ENCODE measurements at places on chromosomes 5 and 9.
A peak's percentile ranks its signal among the peaks of the same experiment; 100 is the strongest.

GRCh38 chr5:61120534-61120933, 41.7 kb downstream of the SMIM15 start:
- DNase-seq, result no peak

DNA sequence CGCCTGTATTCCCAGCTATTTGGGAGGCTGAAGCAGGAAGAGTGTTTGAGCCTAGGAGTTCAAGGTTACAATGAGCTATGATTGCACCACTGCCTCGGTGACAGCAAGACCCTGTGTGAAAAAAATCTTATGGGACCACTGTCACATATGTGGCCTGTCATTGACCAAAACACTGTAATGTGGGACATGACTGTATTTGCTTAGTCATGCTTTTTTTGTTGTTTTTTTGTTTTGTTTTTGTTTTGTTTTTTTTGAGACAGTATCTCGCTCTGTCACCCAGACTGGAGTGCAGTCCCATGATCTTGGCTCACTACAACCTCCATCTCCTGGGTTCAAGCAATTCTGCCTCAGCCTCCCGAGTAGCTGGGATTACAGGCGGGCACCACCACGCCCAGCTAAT, 13.5 kb downstream of the POLR1E start:
- no peak for DNase-seq

DNA sequence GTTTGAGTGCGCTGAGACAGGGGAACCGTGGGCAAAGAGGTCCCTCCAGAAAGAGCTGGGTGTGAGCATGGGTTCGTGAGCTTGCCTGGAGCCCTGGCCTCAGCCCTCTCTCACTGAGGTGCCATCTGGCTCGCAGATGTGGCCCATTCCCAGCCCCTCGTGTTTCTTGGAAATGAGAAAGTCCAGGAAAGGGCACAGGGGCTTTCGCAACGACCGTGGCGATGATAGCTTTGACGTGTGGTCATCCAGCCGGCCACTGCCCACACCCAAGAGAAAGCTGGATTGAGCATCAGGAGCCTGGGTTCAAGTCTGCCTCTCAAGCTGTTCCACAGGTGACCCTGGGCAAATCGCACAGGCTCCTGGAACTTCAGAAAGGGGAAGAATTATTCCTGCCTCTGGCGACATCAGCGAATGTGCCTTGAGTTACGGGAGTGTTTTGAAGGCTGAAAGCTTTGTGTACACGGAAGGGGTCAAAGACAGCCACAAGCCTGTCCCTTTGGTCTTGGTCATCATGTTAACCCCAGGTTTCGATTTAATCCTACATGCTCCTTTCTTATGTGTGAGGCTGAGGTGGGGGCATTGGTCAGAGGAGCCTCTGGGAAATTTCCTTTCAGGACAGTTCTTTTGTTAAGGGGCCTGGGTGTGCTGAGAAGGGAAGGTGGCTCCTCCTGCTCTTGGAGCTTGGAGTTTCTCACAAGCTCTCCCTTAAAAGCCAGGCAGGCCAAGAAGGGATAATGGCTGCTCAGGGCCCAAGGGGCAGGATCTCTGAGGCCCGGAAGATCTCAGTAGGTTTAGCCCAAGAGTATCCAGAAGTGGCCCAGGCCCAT, 41.7 kb upstream of the IL17B start:
- DNase-seq, result no peak

DNA sequence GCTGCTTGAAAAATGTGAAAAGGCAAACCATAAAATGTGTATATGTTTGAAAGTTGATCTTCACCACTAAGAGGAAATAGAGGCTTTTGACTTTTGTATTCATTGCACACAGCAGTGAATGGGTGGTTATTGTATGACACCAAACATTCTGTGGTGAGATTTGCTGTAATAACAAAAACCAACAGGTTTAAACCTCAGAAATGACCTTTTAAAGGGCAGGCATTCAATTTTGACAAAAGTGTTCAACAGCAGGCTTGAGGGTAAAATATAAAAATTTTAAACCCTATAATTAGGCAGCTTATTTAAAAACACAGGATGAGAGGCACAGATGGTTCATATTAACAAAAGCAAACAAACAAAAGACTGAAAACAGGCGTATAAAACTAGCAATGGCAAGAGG, 128.1 kb upstream of the NUDT12 start:
- DNase-seq, result no peak

DNA sequence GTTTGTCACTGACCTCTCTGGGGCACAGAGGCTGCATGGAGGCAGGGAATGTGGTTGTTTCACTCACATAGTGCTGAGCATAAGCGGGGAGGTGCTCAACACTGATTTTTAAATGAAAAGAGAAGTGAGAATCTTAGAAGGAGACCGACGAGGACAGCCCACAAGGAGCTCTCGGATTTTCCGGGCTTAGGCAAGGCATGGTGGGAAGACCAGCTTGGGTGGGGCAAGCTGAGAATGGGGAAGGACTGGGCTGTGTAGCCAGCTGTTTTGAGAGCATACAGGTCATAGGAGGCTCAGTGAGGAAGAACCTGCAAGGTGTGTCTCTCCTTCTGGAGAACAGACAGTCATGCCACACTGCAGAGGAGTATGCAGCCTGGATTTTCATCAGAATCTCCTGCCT, 86.0 kb upstream of the TNFSF8 start:
- DNase-seq, result no peak

GRCh38 chr9:3732077-3733038, 206.6 kb upstream of the RFX3 start:
- peak; percentile 76 for DNase-seq

- no peak for DNase-seq
These were observed 87.9 kb upstream of the FAM169A start for GRCh38 chr5:74953937-74954720.

DNA sequence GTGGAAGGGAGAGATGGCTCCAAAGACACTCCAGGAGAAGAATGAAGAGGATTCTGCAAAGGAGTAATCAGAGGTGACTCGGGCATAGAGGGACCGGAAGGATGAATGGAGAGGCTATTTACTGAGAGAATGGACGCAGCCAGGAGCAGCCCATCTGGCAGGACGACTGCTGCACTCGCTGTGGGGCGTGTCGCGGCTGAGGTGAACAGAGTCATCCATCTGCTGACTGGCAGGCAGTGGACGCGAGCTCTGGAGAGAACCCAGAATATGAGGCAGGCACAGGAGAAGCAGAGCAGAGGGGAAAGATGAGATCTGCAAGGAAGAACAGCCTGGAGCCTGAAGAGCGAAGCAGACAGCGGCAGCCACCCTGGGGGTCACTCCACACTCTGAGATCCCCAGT, 16.4 kb downstream of the FGF1 start:
- DNase-seq, result no peak

GRCh38 chr5:154899151-154899816, 38.7 kb downstream of the GEMIN5 start:
- DNase-seq, result no peak

GRCh38 chr5:31023105-31023504, 170.4 kb upstream of the CDH6 start:
- DNase-seq, result no peak

- no peak for DNase-seq
These were observed 188.7 kb downstream of the EBF1 start for GRCh38 chr5:158910782-158911692.

DNA sequence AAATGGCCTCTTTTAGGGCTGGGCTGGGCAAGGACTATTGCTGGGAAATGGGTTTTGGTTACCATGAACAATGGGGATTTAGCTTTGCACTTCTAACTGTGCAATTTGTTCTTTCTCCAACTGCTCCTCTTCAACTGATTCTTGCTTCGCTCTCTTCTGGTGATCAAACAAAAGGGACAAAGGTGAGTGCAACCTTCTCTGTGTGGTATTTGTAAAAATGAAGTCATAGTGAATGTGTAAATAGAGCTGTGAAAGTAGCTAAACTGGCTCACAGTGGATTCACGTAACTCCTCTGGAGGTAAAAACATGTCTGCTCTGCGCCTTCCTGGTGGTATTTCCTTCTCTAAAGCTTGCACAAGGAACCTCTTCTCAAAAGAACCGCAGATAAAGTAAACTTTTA, 20.9 kb upstream of the SPINK14 start:
- DNase-seq, result no peak

DNA sequence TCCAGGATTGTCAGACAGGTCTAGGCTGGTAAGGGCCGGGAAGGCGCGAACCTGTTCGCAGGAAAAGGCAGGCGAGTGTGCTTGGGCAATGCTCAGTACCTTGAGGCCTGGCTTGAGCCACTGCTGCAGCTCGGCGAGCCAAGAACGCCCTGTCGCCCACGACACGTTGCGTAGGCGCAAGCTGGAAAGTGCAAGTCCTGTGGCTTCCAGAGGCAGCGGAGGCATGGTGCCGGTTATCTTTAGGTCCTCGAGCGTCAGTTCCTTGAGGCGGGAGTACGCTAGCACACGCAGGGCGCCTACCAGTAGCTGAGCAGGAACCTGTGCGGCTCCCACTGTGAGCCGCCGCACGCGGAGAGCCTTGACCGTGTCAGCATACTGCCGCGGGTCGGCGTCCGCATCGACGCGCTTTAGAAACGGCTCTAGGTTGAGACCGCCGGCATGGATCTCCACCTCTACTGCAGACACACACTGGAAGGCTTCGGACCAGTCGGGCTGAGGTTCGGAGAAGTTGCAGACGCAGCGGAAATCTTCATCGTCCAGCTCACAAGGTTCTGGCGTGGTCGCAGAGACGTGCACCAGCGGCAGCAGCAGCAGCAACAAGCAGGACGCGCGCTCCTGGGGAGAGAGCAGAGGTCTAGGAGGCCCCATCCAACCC, 482 bp downstream of the CD14 start:
- no peak for DNase-seq

GRCh38 chr5:152593388-152593787, 188.3 kb upstream of the NMUR2 start:
- no peak for DNase-seq

GRCh38 chr9:8845376-8845775, 1045.8 kb upstream of the DMAC1 start:
- peak; percentile 24 for DNase-seq

GRCh38 chr5:108148715-108149139, 233.2 kb downstream of the FBXL17 start:
- peak; percentile 0 for DNase-seq

DNA sequence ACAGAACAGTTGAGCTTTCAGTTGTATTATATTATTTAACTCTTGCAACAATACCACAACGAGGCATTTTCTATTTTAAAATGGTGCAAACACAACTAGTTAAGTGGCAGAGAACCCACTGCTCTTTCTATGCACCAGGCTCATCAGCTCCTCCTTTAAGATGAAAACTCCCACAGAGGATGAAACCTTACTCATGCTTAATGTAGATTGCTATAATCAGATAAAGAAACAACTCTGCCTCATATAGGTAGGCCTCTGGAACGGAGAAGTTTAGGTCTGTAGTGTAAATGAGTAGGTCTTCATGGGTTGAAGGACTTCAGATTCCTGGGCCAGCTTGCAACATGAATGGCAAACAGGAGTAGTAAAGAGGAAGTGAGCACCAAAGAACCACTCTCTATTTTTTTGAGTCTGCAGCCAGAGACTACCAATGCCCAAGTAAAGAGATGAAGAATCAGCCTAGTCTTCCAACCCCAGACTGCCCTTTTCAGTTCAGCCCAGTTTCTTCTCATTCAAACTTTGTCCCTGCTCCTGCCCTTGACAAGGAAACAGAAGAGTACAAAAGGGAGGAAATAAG, 33.9 kb downstream of the HACD4 start:
- no peak for DNase-seq
